ENCODE measurements at places on chromosomes 2 and 18.

DNA sequence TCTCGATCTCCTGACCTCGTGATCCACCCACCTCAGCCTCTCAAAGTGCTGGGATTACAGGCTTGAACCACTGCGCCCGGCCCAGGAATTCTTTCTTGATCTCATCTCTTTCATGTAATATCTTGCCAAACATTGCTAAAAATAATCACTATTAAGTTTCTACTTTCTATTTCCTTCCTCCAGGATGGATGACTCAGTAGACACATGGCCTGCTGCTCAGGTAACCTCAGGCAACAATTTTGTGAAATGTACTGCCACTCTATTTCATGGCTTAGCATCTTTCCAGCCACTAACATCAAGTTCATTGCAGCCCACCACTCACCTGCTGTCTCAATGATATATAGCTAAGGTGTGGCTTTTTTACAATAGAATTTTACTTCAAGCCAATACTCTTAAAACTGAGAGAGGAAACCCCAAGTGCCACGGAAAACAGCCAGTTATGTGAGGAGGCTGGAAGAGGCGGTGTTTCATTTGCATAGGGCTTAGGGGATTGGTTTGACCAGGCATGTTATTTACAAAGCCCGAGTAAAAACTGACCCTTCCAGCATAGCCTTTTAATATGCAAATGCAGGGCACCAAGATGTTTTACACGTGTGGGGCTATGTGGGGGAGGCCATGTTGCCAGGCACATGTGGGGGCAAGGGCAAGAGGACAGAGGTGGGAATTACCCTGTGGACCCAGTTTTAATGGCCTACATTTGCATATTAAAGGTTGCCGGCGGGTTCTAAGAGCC lies 11.3 kb upstream of the SUMO1 start:
- no peak for DNase-seq

DNA sequence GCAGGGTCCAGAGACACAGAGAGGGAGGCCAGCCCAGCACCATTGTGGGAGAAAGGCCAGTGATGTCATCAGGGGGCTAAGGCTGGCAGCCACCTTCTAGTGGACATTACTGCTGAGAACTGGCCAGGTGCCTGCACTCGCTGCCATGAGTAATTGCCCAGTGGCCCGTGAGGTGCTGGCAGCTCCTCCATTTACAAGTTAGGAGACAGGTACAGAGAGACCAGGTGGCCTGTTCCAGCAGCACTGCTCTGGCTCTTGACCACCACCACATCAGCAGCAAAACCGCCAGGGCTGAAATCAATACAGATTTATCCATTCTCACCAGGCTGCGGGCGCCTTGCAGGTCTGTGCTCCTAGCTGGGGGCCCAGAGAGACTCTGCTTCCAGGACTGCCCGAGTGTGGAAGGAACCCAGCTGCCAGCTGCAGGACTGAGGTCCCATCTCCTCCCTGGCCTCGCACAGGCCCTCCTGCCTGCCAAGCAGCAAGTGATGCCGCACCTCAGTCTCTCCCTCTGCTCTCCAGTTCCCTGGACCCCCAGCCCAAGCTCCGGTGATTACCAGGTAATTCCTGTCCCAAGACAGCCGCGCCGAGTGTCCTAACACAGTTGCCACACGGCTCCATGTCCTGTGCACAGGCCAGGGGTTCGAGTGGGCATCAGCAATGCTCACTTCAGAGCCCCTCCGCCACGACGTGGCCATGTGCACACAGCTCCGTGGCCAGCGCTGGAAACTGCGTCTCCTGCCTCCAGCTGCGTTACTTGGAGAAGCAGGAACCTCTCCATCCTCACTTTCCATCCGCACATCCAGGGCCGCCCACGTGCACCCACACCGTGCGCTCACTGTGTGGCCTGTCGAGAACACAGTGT lies 101.0 kb upstream of the CTDP1 start:
- DNase-seq, result no peak

GRCh38 chr2:233972941-233973575 lies 55.9 kb downstream of the TRPM8 start:
- DNase-seq, result no peak

- no peak for DNase-seq
Observed at GRCh38 chr2:53182601-53183000, 585.0 kb upstream of the CHAC2 start.

DNA sequence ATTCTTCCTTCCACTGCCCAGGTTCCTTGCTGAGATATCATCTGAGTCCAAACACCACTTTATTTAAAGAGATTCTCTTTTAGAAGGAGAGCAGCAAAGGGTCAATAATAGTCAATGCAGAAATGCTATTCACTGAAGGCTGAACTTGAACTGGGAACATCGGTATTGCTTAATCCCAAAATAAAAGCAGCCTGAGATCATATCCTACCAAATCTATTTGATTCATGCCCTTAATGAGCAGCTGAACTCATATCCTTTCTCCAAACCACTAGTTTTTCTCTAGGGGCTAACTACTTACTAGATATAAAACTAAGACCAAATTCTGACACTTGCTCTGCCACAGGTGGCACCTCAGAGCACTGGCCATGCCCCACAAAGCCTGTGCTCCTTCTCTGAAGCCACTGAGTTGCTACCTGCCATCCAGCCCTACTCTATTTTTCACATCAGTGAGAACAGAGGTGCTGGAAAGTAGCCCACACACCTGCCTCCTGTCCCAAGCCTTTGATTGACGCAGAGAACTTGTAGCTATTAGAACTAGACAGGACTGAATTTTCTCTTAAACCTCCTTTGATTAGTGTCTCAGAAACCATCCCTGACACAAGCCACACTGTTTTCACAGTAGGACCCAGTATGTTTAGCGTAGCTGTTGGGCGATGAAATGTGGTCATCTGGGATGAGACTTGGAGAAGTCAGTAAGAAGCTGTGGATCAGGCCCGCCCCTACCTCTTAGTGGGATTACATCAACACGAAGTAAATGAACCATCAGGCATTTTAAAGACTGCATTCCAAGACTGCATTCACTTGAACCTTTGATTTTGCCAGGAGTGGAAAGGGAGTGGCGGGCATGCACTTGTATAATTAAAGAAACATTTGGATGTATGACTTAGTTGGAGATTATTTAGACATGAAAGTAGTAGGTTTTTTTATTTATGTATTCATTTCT lies 124.3 kb downstream of the RBMS1 start:
- no peak for DNase-seq

DNA sequence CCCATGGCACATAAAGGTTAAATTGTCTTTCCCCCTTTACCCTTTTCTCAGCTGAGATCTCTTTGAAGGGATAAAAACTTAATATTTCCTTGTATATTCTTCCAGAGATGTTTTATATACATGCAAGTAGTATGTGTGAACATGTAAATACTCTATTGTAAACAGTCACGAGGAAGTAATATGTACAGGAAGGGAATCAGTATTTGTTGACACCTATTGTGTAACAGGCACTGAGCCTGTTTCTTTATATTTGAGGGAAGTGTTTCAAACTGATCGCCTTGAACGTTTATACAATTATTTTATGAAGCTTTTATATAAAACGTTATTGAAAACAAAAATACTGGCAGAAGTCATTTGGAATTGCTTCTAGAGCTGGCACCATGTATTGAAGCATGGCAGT lies 13.2 kb downstream of the RALBP1 start:
- DNase-seq, result no peak

GRCh38 chr2:31202833-31203232 lies 14.5 kb downstream of the CAPN14 start:
- no peak for DNase-seq

DNA sequence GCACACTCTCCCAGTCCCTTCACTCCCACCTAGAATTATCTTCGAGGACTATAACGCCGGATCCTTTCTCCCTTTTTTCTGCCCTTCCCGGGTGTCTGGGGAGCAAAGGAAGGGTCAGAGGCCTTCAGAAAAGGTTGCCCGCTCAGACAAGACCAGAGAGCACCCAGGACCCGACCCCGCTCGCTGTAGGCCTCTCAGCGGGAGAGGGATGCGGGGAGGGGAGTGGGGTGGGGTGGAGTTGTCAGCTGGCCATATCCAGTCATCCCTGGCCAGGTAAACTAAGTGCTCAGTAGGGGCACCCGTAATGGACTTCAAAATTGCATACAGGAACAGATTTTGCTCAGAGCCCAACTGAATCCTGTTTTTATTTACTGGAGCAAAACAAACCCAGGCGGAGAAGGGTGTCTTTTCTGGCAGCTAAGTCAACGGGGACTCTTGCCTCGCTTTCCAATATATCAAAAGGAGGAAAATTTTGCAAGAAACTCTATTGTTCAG lies 65.0 kb downstream of the NOL4 start:
- no peak for DNase-seq

GRCh38 chr2:172278667-172279066 lies 148.7 kb upstream of the ITGA6 start:
- no peak for DNase-seq

DNA sequence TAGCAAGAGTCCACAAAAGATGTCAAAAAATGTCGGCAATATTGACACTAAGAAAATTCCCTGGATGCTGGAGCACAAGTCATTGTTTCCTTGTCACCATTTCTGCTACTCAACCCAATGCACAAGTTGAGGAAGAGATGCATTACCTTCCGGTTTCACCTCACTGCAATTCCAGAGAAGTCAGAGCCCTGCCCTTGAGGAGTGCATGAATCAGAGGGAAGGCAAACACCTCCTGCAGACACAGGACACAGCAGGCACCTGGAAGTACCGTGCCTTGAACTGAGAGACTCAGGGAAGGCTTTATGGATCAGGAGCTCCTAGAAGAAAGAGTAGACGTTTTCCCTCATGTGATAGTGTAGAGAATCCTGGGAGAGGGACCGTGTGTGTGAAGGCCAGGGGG lies 62.7 kb upstream of the ARL4C start:
- DNase-seq, result no peak

DNA sequence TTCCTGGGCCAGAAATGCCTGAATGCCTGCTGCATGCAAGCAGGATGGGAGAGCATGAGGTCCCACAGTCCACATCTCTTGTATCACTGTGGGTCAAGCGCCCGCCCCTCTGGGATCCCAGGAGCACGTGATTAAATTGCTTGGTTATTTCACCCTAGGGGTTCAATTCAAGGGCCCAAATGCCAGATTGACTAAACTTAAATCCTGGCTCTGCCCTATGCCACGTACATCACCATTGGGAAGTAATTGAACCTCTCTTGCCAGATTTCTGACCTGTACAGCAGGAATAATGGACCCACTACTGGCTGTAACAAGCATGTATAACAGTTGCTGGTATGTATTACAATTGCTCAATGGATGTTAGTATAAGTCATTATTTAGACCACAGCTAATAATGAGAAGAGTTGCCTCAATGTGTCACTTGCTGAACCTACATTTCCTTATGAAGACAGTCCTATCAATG lies 19.9 kb downstream of the FHL2 start:
- no peak for DNase-seq

- no peak for DNase-seq
Observed at GRCh38 chr18:56787390-56787789, 136.2 kb downstream of the WDR7 start.
